Stimulated activated naive B cell treated with anti-CD40 and anti-IgM and Interleukin-4, amounts not matched to agents 10 μg/mL and 1 μg/mL and 100 μg/mL, for 72 hours (primary cell): ENCODE measurements at places on chromosomes 16 and 17.

DNA sequence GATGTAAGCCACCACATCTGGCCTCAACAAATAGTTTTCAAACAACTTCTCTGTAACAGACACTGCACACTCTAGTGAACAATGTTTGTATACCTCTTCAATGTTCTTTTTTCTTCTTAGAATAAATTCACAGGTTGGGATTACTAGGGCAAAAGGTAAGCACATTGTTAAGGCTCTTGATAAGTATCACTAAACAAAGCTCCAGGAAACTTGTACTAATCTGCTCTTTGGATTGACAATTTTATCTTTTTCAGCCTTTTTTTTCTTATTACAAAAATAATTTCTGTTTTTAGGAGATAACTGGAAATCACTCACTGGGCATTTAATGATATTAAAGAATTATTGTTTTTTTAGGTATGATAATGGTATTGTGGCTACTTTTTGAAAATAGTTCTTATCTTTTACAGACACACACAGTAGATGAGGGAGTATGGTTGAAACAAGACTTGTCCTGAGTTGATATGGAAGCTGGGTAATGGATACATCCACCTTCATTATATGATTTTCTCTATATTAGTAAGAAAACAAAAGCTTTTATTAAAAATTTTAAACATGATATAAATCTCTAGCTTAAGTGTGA is 7.7 kb upstream of the MPRIP start:
- H3K27me3 ChIP-seq: no peaks in the 10 kb centered on the region
- DNase-seq: no peak
- H3K36me3 ChIP-seq: no peaks in the 10 kb centered on the region

DNA sequence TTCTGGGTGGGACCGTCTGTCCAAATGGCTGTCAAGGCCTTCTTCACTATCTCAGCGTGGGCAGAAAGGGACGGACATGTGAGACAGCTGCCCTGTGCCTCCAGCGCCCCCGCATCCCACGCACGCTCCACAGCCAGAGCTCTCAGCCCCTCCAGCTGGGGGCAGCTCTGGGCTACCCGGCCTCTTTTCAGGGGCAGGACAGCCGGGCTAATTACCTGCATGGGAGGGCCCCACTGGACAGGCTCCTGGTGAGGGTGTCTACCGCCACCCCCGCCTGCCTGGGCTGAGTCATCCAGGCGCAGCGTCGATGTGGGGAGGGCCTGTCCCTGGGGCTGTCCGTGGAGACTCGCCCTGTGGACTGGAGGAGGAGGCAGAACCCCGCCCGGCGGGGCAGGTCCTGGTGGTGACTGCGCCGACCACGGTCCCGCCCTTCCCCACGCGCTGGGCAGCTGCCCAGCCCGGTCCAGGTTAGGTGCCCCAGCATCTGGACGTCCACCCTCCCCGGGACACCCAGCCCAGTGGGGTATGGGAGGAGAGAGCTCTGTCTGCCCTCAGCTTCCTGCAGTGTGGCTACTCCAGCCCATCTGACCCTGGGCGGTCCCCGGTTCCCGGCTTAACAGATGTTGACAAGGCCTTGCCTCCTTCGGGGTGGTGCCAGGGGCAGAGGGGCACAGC is 5.9 kb upstream of the METRNL start:
- H3K36me3 ChIP-seq: no peaks in the 10 kb centered on the region
- H3K4me3 ChIP-seq: no peak overlapping the region
- no peak for DNase-seq
- H3K27me3 ChIP-seq: peaks cover 42% of the 10 kb centered on the region
- peaks cover 24% of the 10 kb centered on the region for H3K4me1 ChIP-seq
- H3K27ac ChIP-seq: no peak overlapping the region

- H3K27me3 ChIP-seq: peaks cover 5% of the 10 kb centered on the region
- H3K27ac ChIP-seq: no peak overlapping the region
- DNase-seq: no peak
- H3K4me3 ChIP-seq: no peak overlapping the region
Observed at GRCh38 chr17:51860954-51861561, 297.5 kb downstream of the CA10 start.

GRCh38 chr17:50426814-50427787 is 1.1 kb downstream of the ACSF2 start:
- no peaks in the 10 kb centered on the region for H3K36me3 ChIP-seq
- H3K4me3 ChIP-seq: peak overlapping the region; percentile 87
- no peaks in the 10 kb centered on the region for H3K27me3 ChIP-seq
- peak overlapping the region; percentile 85 for H3K27ac ChIP-seq

- no peaks in the 10 kb centered on the region for H3K4me1 ChIP-seq
- no peak for DNase-seq
- H3K27ac ChIP-seq: no peak overlapping the region
Observed at GRCh38 chr16:54817432-54817831, 113.2 kb upstream of the IRX5 start.

DNA sequence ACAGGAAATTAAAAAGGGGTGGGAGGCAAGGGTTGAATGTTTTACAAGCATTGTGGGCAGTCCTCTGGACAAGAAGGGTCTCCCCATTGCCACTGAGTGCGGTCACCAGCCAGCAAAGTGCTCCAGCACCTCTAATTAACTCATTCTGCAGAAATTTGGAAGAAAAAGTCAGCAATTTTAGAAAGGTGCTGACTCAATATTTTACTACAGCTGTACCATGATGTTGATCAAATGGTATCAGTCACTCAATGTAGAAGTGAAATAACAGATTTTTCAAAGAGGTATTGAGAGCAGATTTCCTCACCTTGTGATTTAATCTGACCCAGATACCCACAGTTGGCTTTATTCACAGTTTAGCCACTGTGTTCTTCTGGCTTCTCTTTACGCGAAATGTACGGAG is 96.7 kb downstream of the PMP22 start:
- no peak for DNase-seq
- H3K4me1 ChIP-seq: no peaks in the 10 kb centered on the region
- H3K27me3 ChIP-seq: peaks cover 19% of the 10 kb centered on the region
- H3K4me3 ChIP-seq: no peak overlapping the region
- no peak overlapping the region for H3K27ac ChIP-seq

- DNase-seq: no peak
- no peaks in the 10 kb centered on the region for H3K27me3 ChIP-seq
- H3K36me3 ChIP-seq: peaks cover 31% of the 10 kb centered on the region
- H3K4me3 ChIP-seq: no peak overlapping the region
- H3K4me1 ChIP-seq: peaks cover 16% of the 10 kb centered on the region
Observed at GRCh38 chr17:80783486-80783885, 208.2 kb upstream of the CHMP6 start.

- H3K4me3 ChIP-seq: no peak overlapping the region
- H3K4me1 ChIP-seq: no peaks in the 10 kb centered on the region
- DNase-seq: no peak
- no peaks in the 10 kb centered on the region for H3K27me3 ChIP-seq
Observed at GRCh38 chr17:69997332-69997731, 77.7 kb upstream of the KCNJ16 start.

- peak overlapping the region; percentile 32 for H3K27ac ChIP-seq
- DNase-seq: no peak
- H3K4me1 ChIP-seq: peaks cover 2% of the 10 kb centered on the region
- peaks cover 16% of the 10 kb centered on the region for H3K27me3 ChIP-seq
Observed at GRCh38 chr17:6567528-6568183, 11.3 kb upstream of the PITPNM3 start.

DNA sequence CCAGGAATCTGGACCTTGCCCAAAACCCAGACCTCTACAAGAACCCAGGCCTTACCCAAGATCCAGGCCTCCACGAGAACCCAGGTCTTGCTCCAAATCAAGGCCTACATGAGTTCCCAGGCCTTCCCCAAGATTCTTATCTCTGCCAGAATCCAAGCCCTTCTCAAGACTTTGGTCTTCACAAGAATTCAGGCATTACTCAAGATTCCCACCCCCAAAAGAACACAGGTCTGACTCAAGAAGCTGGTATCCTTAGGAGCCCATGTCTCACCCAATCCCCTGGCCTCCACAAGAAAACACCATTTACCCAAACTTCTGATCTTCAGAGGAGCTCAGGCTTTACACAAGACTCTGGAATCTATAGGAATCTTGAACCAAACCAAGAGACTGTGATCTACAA is 2.6 kb downstream of the SPEM3 start:
- no peaks in the 10 kb centered on the region for H3K36me3 ChIP-seq
- peaks cover 6% of the 10 kb centered on the region for H3K27me3 ChIP-seq
- H3K4me1 ChIP-seq: peaks cover 5% of the 10 kb centered on the region
- no peak overlapping the region for H3K4me3 ChIP-seq
- H3K27ac ChIP-seq: no peak overlapping the region
- DNase-seq: no peak

DNA sequence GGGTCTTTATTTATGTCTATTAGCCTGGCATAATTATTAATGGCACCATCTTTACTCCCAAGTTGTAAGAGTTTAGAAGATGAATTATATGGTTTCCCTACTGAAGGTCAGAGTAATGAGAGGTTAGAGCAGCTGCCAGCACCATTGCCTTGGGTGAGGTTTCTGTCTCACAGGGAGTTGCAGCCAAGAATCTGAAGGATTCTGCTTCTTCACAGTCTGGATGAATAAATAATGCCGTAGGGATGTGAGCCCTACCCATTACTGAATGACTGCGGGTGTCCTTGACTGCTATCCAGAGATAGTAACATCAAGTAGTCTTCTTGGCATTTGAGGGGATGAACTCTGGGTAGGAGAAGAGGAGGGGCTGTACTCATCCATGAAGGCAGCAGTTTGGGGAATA is 52.8 kb upstream of the SMIM36 start:
- H3K36me3 ChIP-seq: no peaks in the 10 kb centered on the region
- peaks cover 25% of the 10 kb centered on the region for H3K27me3 ChIP-seq
- no peaks in the 10 kb centered on the region for H3K4me1 ChIP-seq
- DNase-seq: no peak
- H3K4me3 ChIP-seq: no peak overlapping the region

DNA sequence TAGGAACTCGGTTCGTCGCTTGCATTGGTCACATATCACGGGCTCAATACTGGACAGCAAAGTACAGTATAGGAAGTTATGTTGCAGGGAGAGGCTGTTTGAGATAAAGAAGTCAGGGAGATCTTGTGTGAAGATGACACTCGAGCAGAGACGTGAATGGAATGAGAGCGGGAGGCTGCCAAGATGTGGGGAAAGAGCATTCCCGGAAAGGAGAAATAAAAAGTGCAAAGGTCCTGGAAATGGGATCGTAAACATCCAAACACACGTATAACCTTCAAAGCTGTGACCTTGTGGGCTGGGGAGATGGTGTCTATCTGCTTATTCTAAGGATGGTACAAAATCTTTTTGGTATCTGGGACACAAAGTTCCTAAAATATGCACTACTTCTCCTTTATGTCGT is 43.0 kb upstream of the MYOCD start:
- H3K4me3 ChIP-seq: no peak overlapping the region
- no peaks in the 10 kb centered on the region for H3K36me3 ChIP-seq
- H3K4me1 ChIP-seq: no peaks in the 10 kb centered on the region

- no peaks in the 10 kb centered on the region for H3K27me3 ChIP-seq
- no peak for DNase-seq
- H3K4me1 ChIP-seq: peaks cover 41% of the 10 kb centered on the region
- peaks cover 43% of the 10 kb centered on the region for H3K36me3 ChIP-seq
Observed at GRCh38 chr17:64212122-64212521, 50.9 kb downstream of the TEX2 start.

GRCh38 chr17:74309902-74310301 is 16.1 kb upstream of the KIF19 start:
- peaks cover 3% of the 10 kb centered on the region for H3K36me3 ChIP-seq
- no peak for DNase-seq
- no peak overlapping the region for H3K27ac ChIP-seq
- H3K27me3 ChIP-seq: peaks cover 49% of the 10 kb centered on the region
- H3K4me3 ChIP-seq: no peak overlapping the region
- H3K4me1 ChIP-seq: no peaks in the 10 kb centered on the region

DNA sequence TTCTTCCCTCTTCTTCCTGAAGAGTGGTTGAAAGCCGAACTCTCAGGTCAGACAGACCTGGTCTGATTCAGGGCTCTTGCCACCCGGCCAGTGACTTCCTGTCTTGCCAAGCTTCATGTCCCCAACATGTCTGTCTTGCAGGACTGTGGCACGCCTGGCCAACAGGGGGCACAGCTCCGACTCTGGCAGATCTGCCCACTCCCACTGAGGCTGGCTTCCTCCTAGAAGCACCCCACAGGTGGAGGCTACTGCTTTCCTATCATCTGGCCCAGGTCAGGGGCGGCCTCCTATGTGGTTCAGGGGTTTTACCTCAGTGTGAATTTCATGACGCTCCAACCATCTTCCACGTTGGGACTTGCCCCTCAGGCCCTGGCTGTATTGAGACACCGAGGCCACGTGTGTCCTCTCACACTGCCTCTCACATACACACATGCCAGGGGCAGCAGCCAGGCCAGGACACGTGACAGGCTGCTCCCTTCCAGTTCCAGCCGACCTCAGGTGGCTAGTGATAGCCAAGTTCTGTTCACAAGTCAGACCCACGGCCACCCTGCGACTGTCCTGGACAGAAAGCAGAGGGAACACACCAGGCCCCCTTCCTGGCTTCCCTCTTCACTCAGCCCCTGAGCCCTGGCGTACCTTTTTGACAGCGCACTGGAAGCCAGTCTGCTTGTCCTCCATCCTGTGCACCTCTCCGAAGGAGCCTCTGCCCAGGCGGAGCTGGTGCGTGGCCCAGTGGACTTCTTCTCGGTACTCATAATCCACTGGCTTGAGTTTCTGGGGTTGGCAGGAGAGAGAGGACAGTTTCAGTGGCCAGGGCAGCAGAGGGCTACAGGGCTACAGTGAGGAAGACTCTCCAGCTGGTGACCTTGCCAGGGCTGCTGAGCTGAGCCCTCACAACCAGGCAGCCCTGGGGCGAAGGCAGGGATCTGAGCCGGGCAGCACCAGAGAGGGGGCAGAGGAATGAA is 22.6 kb upstream of the SPATA32 start:
- DNase-seq: no peak
- H3K4me3 ChIP-seq: peak overlapping the region; percentile 41
- peak overlapping the region; percentile 88 for H3K27ac ChIP-seq
- H3K36me3 ChIP-seq: peaks cover 59% of the 10 kb centered on the region
- peaks cover 28% of the 10 kb centered on the region for H3K4me1 ChIP-seq

GRCh38 chr16:84950906-84951305 is 60.4 kb downstream of the ZDHHC7 start:
- no peaks in the 10 kb centered on the region for H3K36me3 ChIP-seq
- H3K4me3 ChIP-seq: no peak overlapping the region
- peaks cover 2% of the 10 kb centered on the region for H3K4me1 ChIP-seq
- no peak overlapping the region for H3K27ac ChIP-seq

- peak overlapping the region; percentile 77 for H3K27ac ChIP-seq
- H3K36me3 ChIP-seq: peaks cover 31% of the 10 kb centered on the region
- DNase-seq: peak; percentile 6
- peaks cover 2% of the 10 kb centered on the region for H3K4me1 ChIP-seq
- H3K4me3 ChIP-seq: no peak overlapping the region
Observed at GRCh38 chr17:15490634-15491261, 23.3 kb upstream of the CDRT4 start.
